ENCODE measurements at places on chromosomes 3 and 15.

GRCh38 chr3:169627073-169627472 lies 36.4 kb downstream of the MECOM start:
- no peak for DNase-seq

DNA sequence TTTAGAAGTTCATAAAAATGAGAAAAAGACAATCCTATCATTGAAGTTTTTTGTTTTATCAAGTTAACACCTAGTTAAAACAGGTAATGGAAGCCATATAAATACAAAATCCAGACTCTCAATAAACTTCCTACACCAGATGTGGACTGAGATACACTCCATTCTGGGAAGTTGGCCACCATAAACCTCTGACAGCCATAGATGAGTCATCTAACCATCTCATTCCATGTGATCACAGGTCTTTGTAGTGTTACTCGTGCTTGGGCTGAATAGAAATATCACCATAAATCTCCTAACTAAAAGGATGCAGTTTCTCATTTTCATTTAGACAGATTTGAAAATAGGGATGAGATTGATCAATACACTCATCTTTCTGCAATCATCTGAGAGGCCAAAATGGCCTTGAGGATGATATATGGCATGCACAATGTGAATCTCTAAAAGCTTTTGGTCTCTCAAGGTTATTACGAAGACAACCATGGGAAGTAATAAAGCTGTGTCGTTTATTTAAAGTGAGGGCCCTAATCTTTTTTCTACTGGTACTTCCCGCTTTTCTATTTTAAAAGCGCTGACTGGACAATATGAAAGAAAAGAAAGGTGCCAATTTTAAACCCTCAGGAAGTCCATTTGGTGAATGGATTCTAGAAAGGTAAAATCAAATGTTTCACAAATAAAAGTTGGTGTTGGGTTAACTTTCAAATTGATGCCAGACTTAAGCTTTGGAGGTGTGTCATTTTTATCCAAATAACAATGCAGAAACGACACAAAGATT lies 155.5 kb downstream of the POLR2M start:
- DNase-seq, result peak; percentile 67

DNA sequence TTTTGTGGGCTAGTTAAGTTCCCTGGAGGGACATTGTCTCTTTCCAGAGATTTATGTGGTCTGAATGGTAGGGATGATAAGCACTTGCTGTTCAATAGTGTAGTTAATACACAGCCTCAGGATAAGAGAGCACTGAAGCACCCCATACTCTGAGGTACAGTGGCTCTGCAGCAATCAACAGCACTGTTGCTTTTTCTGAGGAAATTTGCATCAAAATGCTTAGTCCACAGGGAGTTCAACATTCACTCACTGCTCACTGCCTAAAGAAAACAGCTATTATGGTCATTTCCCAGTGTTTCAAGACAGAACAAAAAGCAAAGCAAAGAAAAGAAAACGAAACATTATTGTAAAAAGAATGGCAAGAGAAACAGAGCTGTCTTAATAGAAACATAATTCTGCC lies 441.9 kb downstream of the PLOD2 start:
- no peak for DNase-seq

- DNase-seq, result no peak
These were observed 196.0 kb downstream of the LRTM1 start for GRCh38 chr3:54731732-54732445.

- DNase-seq, result peak; percentile 23
These were observed 5.6 kb downstream of the PRTG start for GRCh38 chr15:55737373-55737772.

All from HCEC 1CT (cell line).